NCI-H774 (cell line): ENCODE measurements at places on chromosomes 13 and 19.

DNA sequence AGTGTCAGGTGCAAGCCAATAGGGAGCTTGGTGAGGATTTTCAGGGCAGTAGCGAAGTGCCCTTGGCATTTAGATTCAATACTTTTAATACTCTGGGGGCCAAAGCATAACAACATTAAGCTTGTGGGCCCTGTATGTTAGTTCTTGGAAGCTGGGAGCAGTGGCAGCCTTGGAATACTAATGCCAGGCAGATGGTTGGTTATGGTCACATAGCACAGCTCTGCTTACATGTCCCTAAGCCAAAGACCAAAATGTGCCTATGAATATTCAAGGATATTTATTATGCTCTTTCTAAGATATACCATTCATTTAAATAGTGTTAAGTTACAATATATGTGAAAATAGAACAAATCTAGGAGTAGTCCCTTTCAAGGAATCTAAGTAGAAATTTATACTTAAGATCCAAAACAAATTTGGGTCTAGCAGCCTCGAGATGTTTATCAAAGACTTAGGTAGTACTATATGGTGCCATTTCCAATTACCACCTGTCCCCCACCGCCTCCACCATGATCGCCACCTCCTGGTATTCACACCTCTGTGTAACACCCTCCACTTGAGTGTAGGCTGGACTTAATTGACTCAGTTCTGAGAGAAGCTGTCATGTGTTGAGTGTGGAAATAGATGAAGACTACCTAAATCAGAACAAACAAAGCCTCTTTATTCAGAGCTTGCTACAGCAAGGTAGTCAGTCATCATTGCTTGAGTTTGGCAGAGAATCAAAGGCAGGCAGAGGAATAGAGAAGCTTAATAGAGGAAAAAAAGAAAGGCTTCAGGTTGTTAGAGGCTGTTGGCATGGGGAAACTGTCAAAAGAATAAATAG is 261.0 kb downstream of the GPC5 start:
- DNase-seq = no peak

- no peak for DNase-seq
These were observed 10.8 kb downstream of the POU4F1 start for GRCh38 chr13:78592584-78592983.

- DNase-seq = no peak
These were observed 6.7 kb upstream of the FFAR1 start for GRCh38 chr19:35341006-35341405.

GRCh38 chr13:24267801-24268200 is 41.6 kb upstream of the C1QTNF9 start:
- no peak for DNase-seq

- no peak for DNase-seq
These were observed 752 bp downstream of the PDCD5 start for GRCh38 chr19:32581705-32582179.

GRCh38 chr13:114080739-114081561 is 51.5 kb downstream of the RASA3 start:
- DNase-seq = no peak

DNA sequence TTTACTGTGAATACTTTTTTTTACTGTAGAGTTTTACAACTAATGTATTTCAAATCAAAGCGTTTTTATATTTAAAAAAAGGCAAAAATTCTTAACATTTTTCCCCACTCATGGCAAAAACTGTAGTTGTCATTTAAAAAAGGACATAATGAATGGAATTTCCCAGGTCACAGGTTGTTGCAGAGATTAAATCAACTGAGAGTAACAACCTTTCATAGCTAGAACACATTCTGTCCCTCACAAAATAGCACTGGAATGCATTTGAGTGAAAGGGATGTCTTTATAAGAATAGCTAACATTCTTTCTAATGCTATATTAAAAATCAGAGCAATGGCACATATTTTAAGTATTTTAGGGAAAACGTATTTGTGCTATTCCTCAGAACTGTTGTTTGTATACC is 1393.3 kb upstream of the ATXN8OS start:
- no peak for DNase-seq

- no peak for DNase-seq
These were observed 13.6 kb downstream of the CFD start for GRCh38 chr19:873084-873483.

- DNase-seq = no peak
These were observed 11.5 kb downstream of the IGSF23 start for GRCh38 chr19:44624840-44625354.

DNA sequence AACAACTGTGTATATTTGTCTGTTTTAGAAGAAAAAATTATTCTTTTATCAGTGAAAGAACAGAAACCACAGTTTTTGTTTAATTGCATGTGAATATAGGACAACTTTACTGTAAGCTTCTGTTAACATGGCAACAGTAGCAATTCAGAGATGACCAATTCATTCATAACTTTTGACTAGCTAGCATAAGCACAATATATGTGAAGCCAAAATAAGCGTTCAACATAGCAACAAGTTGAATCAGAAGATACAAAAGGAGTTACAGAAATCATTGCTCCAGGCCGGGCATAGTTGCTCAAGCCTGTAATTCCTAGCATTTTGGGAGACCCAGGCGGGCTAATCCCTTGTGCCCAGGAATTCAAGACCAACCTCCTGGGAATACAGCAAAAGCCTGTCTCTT is 197.1 kb upstream of the GPC6 start:
- no peak for DNase-seq

- no peak for DNase-seq
These were observed 36.8 kb downstream of the SERP2 start for GRCh38 chr13:44410328-44410859.

GRCh38 chr19:48950830-48951519 is 3.7 kb upstream of the BAX start:
- no peak for DNase-seq

- no peak for DNase-seq
These were observed 12.1 kb downstream of the KLHL26 start for GRCh38 chr19:18648973-18649315.

- no peak for DNase-seq
These were observed 36.2 kb downstream of the AMER2 start for GRCh38 chr13:25135896-25136295.

- no peak for DNase-seq
These were observed 566.3 kb downstream of the UQCRFS1 start for GRCh38 chr19:28646629-28647028.

GRCh38 chr13:49655906-49656305 is 27.6 kb downstream of the ARL11 start:
- DNase-seq = no peak

- no peak for DNase-seq
These were observed 45.8 kb downstream of the RUBCNL start for GRCh38 chr13:46341112-46341711.
